Activated T-cell treated with anti-CD3 and anti-CD28 coated beads, Interleukin-2, amount 50 U/mL, for 72 hours (primary cell): ENCODE measurements at places on chromosomes 4 and X. TPM values are rescaled to one million over a fixed set of nuclear protein-coding genes. Genes with fewer than 3 reads are reported as not detected.

DNA sequence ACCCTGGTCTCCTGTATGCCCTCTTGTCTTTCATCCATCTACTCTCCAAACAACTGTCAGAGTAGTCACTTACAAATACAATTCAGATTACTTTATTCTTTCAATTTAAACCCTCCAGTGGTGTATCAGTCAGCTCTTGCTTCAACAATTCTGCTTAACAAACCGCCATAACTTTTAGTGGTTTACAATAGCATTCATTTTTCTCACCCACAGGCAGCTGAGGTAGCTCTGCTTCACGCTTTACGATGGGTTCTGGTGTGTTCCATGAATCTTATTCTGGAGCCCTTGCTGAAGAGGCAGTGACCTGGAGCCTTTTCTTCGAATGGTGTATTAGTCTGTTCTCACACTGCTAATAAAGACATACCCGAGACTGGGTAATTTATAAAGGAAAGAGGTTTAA is 86.2 kb upstream of the CAMK2D start:
- DNase-seq = no peak

GRCh38 chrX:120251471-120252011 is 929 bp downstream of the ZBTB33 start:
- DNase-seq = peak; percentile 16

Gene CEP135
- total RNA-seq = 23.1 TPM

GRCh38 chr4:10691651-10692050 is 7.1 kb upstream of the CLNK start:
- no peak for DNase-seq

Gene SLC34A2
- total RNA-seq = not detected

- DNase-seq = no peak
These were observed at the start of gene UGT2A3 for GRCh38 chr4:68951078-68951805. Gene UGT2A3 (minus strand): TSS chr4:68951804. CDS start chr4:68951760, 44 bp downstream.

Gene TRAM1L1
- not detected for total RNA-seq

- DNase-seq = peak; percentile 8
These were observed 209.6 kb upstream of the IRS4 start for GRCh38 chrX:108945883-108946523.

Gene SH3D19
- 0.74 TPM for total RNA-seq

- peak; percentile 18 for DNase-seq
These were observed 89.9 kb downstream of the PLS3 start for GRCh38 chrX:115650916-115651315.

- DNase-seq = peak; percentile 39
These were observed 837 bp downstream of the DCHS2 start for GRCh38 chr4:154490583-154491340.

GRCh38 chr4:7266525-7267292 is 74.4 kb downstream of the SORCS2 start:
- no peak for DNase-seq

Gene USP26
- not detected for total RNA-seq

DNA sequence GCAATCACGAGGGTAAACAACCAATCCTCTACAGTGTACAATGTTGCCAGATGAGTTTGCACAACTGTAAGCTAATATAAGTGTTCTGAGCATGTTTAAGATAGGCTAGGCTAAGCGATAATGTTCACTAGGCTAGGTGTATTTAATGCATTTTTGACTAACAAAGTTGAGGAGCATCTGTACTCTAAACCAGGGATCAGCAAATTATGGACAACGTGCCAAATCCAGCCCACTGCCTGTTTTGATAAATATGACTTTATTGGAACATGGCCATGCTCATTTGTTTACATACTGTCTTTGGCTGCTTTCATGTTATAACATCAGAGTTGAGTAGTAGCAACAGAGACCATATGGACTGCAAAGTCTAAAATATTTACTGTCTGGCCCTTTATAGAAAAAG is 46.3 kb upstream of the ARHGEF6 start:
- DNase-seq = no peak

DNA sequence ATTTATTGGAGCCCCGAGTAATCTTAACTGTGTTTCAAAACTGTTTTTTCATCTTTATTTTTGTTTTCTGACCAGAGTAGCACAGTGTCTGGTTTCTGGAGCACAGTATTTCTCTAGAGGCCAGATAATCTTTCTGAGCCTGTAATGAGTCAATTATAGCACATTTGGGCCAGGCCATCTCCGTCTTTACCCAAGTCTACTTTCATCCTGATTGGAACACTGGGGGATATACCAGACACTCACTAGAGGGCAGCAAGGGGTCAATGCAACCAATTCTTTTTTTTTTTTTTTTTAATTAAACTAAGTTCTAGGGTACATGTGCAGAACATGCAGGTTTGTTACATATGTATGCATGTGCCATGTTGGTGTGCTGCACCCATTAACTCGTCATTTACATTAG is 282.0 kb downstream of the ARHGAP24 start:
- no peak for DNase-seq

DNA sequence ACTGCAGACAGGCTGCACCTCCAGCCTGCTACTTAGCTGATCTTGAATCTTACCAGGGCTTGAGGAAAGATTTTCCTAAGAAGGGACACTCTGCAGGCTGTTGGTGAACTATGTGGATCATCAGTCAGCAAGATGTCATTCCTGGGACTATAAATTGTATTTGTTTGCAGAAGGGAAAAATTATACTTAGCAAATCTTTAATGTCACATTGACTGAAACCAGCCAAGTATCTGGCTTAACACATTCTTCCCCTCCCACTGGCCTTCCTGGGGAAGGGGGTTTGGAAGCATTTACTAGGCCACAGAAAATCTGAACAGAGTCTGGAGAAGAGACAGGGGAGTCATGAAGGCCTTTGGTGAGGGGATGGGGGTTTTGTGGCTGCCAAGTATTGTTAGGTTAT is 156.7 kb upstream of the EOLA2 start:
- DNase-seq = no peak

Gene MAGEA3
- not detected for total RNA-seq

- no peak for DNase-seq
These were observed 34.7 kb downstream of the CDX4 start for GRCh38 chrX:73481521-73481920.

DNA sequence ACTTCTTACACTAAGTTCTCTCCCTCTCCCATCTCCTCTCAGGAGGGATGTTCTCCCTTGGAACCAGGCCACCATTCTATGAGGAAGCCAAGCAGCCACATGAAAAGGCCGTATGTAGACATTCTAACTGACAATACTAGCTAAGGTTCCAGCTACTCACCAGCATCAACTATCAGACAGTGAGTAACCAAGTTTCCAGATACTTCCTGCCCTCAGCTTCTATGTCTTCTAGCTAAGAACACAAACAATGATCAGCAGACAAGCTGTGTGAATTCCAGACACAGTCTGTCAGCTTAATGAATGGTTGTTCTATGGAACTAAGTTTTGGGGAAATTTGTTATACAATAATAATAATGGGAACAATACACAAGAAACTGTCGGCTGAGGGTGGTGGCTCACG is 50.8 kb downstream of the SMIM14 start:
- no peak for DNase-seq
